ENCODE measurements at places on chromosomes 3 and 15.

DNA sequence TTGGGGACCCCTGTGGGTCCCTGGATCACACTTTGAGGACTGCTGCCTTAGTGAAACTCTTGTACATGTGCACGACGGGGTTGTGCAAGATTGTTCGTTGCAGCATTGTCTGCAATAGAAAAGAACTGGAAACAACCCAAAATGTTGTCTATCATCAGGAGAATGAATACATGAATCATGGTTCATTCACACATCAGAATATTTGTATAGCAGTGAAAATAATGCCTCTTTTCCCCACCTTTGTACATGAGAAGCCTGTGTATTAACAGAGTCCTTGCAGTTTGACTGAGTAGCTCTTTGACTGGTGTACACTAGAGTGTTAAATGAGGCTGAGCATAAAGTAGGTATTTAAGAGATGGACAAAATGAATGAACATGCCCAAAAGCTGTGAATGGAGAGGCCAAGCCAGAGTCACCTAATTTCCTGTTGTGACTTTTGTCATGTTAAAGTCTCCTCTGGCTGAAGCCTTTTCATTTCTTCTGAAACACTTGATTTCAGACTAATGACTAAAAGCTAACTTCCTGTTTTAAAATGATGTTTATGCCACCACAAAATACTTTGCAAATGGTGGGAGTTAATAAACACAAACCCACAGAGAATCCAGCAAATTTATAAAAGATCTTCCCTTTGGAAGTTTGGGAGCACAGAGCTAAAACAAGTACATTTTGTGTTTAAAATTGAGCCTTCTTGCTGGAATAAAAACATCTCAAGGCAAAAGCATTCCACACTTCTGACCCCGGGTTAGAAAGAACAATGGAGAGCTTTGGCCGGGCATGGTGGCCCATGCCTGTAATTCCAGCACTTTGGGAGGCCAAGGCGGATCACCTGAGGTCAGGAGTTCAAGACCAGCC lies 20.6 kb upstream of the USP3 start:
- no peak for DNase-seq

GRCh38 chr3:38756892-38757291 lies 59.1 kb downstream of the SCN10A start:
- DNase-seq = no peak

- DNase-seq = no peak
Observed at GRCh38 chr15:59369597-59369996, 3.1 kb downstream of the MYO1E start.

- DNase-seq = no peak
Observed at GRCh38 chr15:47437491-47437890, 279.8 kb upstream of the SEMA6D start.

DNA sequence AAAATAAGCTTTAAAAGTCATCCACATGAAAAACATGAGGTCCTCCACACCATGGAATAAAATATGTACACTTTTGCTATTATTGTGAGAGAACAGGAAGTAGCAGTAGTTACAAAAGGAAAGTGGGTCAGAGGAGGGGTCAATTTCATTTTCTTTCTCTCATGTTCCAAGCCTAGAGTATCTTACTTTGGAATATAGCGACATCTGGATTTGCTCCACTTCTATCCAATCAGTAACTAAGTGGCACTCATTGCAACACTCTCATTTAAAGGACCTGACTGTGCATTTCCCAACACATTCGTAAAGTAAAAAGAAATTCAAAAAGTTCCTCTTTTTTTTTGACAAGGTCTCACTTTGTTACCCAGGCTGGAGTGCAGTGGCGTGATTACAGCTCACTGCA lies 637.3 kb downstream of the TUSC7 start:
- no peak for DNase-seq

- peak; percentile 9 for DNase-seq
Observed at GRCh38 chr3:119891944-119892721, 110.2 kb downstream of the NR1I2 start.

DNA sequence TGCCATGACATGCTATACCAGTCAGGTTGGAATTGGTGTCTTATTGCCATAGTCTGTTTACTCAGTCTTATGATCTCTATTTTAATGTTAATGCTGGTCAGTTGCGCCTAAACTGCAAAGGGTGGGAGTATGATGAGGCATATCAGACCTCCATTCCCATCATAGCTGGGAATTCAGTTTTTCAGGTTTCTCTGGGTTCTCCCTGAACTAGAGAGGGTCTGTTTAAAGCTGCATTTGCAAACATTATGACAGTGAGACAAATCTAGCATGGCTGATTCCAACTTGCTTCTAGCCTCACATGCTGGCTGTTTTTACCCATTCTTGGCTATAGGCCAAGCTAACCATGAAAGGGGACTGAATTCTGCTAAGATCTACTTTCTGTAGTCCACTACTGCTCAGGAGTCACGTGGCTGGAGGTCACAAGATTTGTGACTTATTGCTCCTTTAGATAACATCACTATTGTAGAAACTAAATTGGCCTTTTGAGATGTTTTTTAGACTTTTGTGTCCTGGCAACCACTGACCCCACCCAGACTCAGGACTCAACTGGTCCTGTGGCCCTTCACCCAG lies 96.5 kb downstream of the TGFBR2 start:
- no peak for DNase-seq

GRCh38 chr3:108388136-108389132 lies 92.1 kb downstream of the HHLA2 start:
- no peak for DNase-seq

GRCh38 chr3:73018790-73019441 lies 22.3 kb downstream of the PPP4R2 start:
- no peak for DNase-seq

DNA sequence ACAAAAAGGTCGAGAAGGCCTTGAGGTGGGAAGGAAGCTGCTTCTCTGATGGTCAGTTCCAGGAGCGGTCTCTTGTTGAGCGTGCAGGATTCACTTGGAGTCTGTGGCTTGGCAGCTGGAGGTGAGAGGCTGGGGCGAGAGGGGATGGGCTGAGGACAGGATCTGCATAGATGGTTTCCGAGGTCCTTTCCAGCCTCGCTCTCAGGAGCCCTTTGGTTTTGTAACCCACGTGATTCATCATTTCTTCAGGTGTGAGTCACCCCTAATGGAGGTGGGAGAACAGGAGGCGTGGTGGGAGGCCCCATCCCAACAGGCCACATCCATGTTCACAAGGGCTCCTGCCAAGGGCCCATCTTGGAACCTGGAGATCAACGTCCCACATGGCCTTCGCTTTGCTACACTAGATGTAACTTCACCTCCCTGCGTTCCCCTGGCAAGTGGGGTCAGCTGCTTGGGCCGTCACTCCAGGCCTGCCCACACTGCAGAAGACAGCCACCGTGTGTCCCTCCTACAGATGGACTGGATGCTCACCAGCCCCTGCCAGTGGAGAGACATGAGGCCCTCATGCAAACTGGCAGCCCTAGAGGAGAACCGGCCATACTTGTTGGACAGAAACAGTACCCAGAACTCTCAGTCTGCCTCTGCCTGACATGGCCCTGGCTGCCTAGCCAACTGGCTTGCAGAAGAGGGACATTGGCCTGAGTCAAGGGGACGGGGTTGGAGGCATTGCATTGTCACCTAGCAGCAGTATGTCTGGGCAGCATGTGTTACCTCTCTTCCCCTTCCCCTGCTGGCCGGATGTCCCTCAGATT lies 1.6 kb upstream of the PCSK6 start:
- DNase-seq = no peak

- no peak for DNase-seq
Observed at GRCh38 chr15:70783610-70784022, 20.3 kb upstream of the UACA start.
